ENCODE measurements at places on chromosomes 3 and 15. TPM values are rescaled to one million over a fixed set of nuclear protein-coding genes. Genes with fewer than 3 reads are reported as not detected.

The TM4SF1 gene
- 0.84 TPM for total RNA-seq

The NR2E3 gene
- total RNA-seq, result not detected

The CCR1 gene
- 60.7 TPM for total RNA-seq

The GOLGA6L9 gene
- total RNA-seq, result 1.7 TPM

The PIF1 gene
- 0.31 TPM for total RNA-seq

The TAGLN3 gene
- not detected for total RNA-seq

The NOX5 gene
- total RNA-seq, result not detected

The RFX7 gene
- total RNA-seq, result 15.5 TPM

The AP2M1 gene
- 167 TPM for total RNA-seq

The SLC7A14 gene
- under 0.01 TPM for total RNA-seq

The CYP11A1 gene
- 0.42 TPM for total RNA-seq

The SERPINI1 gene
- total RNA-seq, result 2.5 TPM

The GPR149 gene
- not detected for total RNA-seq

The TM6SF1 gene
- 5.6 TPM for total RNA-seq

The DLG1 gene
- 48.0 TPM for total RNA-seq

The ACTRT3 gene
- not detected for total RNA-seq

The ERICH6 gene
- 0.21 TPM for total RNA-seq

Data from mononuclear cell (primary cell).